ENCODE measurements at places on chromosomes 7 and 10.
A peak's percentile ranks its signal among the peaks of the same experiment; 100 is the strongest.

- DNase-seq = no peak
Measured at GRCh38 chr10:124119946-124120345, 26.5 kb upstream of the CHST15 start.

- DNase-seq = no peak
Measured at GRCh38 chr10:126369125-126369710, 19.1 kb downstream of the ADAM12 start.

DNA sequence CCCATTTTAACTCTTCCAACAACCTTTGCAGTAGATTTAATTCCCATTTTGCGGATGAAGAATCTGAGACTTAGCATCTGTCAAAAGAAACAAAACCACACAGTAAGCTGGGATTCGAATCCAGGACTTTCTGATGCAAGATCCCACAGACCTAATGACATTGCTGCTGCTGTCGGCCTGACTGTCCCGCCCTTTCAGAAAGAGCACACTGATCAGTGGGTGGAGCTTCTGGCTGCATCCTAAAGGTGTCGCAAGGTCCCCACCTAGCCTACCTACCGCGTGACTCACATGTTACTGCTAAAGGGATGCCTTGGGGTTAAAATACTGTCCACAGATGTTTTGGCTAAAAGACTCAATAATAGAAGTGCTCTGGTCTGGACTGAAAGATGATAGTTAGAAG, 134.7 kb downstream of the EMX2 start:
- DNase-seq = no peak

DNA sequence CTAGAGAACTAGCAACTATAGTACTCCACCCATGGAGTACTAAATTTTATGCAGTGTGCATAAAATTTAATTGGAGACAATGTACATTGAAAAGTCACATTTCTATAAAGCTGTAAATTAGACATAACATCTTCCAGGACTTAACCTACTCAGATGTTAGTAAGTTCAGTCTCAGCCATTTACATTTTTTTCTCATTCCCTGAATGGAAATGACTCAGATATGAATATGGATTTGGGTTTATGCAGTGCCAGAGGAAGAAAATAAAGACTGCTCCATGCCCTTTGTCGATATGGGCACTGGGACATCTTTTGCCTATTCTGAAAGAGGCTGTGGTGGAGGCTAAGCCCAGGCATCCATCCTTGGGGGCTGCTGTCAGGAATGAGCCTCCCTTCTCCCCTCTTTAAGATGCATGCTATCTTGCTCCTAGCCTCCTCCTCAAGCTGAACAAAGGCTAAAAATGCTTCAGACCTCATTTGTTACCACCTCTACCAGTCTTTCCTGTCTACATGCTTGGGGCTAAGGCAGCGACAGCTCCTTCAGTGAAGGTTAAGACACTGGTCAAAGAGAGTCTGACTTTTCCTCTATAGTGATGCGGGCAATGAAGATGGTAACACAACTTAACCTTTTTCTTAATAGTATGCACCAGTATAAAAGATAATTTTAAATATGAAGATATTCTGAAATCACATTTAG, 486.8 kb upstream of the ANKRD30A start:
- no peak for DNase-seq

- no peak for DNase-seq
Measured at GRCh38 chr7:69126896-69127479, 471.3 kb upstream of the AUTS2 start.

- no peak for DNase-seq
Measured at GRCh38 chr7:32079510-32079909, 9.3 kb upstream of the PDE1C start.

- DNase-seq = no peak
Measured at GRCh38 chr7:91579837-91580236, 300.7 kb downstream of the MTERF1 start.

GRCh38 chr7:17212188-17212587, 86.3 kb upstream of the AHR start:
- no peak for DNase-seq

GRCh38 chr7:24290004-24290641, 6.1 kb downstream of the NPY start:
- DNase-seq = no peak

- no peak for DNase-seq
Measured at GRCh38 chr7:69643708-69644445, 45.6 kb downstream of the AUTS2 start.

DNA sequence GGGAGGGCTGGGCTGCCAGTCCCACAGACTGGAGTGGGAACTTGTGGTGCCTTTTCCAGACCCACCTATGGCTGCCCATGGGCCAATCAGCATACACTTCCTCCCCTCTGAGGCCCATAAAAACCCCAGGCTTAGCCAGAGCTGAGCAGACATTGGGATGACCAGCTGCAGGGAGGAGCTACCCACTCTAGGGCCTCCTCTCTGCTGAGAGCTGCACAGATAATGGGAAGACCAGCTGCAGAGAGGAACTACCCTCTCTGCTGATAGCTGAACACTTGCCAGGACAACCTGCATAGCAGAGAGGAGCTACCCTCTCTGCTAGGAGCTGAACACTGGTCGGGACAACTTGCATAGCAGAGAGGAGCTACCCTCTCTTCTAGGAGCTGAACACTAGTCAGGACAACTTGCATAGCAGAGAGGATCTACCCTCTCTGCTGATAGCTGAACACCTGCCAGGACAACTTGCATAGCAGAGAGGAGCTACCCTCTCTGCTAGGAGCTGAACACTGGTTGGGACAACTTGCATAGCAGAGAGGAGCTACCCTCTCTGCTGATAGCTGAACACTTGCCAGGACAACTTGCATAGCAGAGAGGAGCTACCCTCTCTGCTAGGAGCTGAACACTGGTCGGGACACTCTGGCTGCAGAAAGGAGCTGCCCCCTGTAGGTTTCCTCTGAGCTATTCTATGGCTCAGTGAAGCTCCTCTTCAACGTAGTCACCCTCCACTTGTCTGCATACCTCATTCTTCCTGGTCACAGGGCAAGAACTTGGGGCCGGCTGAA, 88.3 kb upstream of the CACUL1 start:
- DNase-seq = no peak

GRCh38 chr10:116554628-116555027, 8.9 kb downstream of the PNLIP start:
- DNase-seq = no peak

GRCh38 chr10:30782537-30783461, 153.2 kb upstream of the LYZL2 start:
- DNase-seq = no peak

- DNase-seq = no peak
Measured at GRCh38 chr10:26528048-26528447, 89.9 kb downstream of the APBB1IP start.

- DNase-seq = no peak
Measured at GRCh38 chr7:28419716-28420115, 7.4 kb downstream of the CREB5 start.

DNA sequence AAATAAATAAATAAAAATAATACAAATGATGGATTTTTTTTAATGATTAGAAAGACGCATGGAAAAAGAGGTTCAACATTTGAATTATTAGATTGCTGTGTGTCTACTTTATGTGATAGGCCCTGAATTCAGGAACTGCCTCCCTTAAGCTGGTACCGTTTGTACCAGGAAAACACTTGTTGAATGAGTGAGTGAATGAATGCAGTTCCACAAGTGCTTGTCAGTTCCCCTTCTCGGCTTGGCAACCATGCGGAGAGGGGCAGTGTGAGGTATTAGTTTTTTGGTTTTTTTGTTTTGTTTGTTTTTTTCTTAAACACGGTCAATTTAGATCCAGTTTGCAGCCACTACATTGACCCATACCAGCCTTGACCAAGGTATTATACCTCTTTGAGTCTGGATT, 2.1 kb upstream of the DPY19L1 start:
- DNase-seq = no peak

GRCh38 chr7:16813232-16813616, 8.4 kb upstream of the AGR2 start:
- no peak for DNase-seq

GRCh38 chr10:58064714-58065528, 202.8 kb downstream of the IPMK start:
- DNase-seq = peak; percentile 17

GRCh38 chr10:80273523-80274170, 15.8 kb downstream of the MAT1A start:
- no peak for DNase-seq

- DNase-seq = no peak
Measured at GRCh38 chr7:120273476-120273975, 551 bp downstream of the KCND2 start.

DNA sequence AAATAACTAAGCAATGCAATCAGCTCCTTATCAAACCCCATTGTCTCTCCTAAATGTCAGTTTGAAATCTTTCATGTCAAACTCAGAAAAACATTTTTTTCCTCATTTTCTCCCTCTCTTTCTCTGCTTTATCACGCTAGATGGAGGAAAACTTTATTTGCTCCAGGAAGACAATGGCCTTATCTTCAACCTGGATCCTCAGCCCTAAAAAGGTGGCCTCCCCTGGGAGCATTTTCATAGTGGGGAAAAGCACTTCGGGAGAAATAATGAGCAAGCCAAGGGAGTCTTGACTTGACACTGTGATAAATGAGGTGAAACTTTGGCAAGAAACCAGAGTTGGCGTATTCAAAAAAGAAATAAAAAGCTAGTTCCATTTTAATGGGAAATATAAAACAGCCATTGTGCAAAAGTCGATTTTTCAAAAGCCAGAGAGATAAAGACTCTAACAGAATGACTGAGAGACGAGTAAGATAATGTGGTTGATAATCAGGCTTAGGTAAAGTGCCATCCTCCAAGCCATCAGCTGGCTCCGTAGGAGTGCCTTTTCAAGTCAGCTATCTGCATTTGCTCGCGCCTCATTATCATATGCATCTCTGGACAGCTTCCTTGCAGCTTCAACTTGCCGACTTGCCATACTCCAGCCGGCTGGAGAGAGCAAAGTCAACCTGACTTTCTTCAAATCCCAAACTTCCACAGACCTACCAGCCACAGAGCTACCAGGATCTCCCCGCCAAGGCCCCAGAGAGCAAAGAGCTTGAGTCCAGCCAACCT, 19.9 kb downstream of the HABP2 start:
- no peak for DNase-seq

DNA sequence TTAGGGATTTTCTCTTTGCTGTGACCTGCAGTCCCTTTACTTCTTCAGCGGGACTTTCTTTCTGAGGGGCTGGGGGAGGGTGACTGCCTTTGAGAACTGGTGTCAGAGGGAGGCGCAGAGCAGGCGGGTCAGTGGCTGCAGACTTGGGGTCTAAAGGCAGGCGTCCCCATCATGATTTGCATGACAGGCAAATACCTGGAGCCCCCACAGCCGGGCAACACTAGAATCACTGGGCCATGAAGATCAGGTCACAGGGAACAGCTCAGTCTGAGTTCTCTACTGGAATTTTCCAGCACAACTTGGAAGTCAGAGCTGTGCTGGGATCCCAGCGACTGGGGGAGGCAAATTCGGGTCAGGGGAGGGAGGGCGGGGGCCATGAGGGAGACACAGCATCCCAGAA, 29.2 kb upstream of the PITRM1 start:
- no peak for DNase-seq

DNA sequence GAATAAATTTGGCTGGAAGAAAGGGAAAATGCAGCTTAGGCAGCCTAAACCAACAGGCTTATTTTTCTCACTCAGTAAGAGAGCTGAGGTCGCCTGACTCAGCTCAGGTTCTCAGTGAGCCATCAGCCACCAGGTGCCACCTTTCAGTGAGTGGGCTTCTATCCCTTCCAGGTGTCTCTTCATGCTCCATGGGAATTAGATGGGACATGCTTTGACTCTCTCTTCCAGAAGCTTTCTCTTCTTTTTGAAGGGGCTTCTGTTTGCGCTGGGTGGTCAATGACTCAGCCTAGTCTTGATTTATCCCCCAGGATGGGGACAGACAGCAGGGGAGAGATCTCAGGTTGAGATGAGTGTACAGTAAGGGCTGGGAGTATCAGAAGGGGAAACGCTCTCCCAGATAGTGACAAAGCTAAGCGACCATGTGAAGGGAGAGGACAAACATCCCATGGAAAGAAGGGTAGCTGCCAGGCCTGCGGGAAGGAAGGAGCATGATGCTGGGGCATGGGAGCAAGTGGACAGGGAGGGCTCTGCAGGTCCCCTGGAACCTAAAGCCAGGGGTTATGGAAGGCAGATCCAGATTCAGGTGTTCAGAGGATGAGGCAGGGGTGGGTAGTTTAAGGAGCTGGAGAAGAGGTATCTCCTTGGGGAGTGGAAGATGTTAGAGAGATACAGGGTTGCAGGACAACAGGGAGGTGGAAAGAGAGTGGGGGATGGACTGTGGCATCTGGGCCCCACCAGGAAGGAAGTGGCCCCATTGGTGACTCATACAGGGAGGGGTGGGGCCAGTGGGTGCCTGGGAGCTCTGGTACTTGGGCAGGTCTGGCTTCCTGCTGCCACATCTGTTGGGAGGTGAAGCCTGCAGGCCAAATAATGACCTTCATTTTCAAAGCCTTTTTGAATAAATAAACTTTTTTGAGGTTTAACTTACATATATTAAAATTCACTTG, 32.5 kb downstream of the OGDH start:
- DNase-seq = no peak

DNA sequence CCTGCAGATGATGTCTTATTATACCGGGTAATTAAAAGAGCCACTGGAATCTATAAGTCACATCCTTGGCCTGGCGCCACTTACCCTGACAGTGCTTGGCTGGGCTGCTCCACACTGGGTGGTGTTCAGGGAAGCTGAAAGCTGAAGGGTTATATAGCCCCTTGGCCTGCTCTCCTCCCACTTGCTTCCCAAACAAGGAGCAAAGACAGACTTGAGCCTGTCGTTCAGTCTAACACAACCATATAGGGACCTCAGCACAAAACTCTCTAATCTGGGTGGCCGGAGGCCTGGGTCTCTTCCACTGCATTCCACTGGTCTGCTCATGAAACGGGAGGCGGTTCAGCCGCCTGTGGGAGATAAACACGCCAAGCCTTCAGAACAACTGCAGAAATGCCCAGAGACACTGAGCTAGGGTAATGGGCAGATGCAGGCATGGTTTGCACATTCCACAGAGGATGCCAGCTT, at the start of gene ACTA2:
ACTA2 (minus strand) TSS at position 127 of the 465 bp plus-strand sequence. CDS start 3,843 bp downstream, outside the sequence.
- no peak for DNase-seq

- no peak for DNase-seq
Measured at GRCh38 chr7:25842201-25842733, 309.7 kb upstream of the NFE2L3 start.

DNA sequence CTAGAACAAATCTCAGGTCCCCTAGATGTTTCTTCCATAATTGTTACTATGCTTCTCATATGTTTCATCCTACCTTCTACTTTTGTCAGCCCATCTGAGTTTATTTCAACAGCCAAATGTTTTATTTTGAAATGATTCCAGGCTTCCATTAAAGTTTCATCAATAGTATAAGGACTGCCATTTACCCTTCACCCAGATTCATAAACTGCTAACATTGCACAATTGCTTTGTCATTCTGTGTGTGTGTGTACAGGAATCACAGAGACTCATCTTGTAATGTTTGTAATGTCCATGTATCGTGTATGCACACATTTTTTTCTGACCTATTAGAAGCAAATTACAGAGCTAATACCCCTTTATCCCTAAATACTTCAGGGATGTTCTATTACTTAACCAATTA, 25.5 kb downstream of the MMRN2 start:
- DNase-seq = no peak

DNA sequence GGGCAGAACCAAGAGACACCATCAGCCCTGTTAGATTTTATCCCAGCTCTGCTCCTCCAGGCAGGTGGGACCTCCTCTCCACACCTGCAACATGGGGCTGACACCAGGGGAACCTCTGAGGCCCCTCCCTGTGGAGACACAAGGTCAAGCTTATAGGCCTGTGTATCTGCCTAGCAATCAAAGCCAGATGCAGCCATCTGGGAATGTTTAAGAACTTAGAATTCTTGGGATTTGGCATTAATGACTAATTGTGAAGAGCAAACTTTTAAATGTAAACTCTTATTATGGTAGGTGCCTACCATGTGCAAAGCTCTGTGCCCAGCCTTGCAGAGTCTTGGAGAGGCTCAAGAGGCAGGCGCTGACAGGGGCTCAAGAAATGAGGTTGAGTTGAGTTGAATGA, 52.1 kb downstream of the TBATA start:
- DNase-seq = no peak

All from T1000 (cell line).